ENCODE measurements at places on chromosomes 13 and 19. TPM values are rescaled to one million over a fixed set of nuclear protein-coding genes. Genes with fewer than 3 reads are reported as not detected.

- no peak for DNase-seq
Observed at GRCh38 chr13:44713788-44714469, 137.8 kb upstream of the TSC22D1 start.

Gene FOXA3
- 0.26 TPM for total RNA-seq

Gene SLC17A7
- 1.2 TPM for total RNA-seq

Gene RBM26
- total RNA-seq, result 32.2 TPM

Gene SIGLEC10
- not detected for total RNA-seq

All from Panc1 (cell line).